ENCODE measurements at places on chromosomes 3 and 15.

- no peak for DNase-seq
These were observed 159.5 kb downstream of the C3orf70 start for GRCh38 chr3:184993394-184993793.

GRCh38 chr15:75065851-75066509 is 42.6 kb downstream of the PPCDC start:
- peak; percentile 53 for DNase-seq

DNA sequence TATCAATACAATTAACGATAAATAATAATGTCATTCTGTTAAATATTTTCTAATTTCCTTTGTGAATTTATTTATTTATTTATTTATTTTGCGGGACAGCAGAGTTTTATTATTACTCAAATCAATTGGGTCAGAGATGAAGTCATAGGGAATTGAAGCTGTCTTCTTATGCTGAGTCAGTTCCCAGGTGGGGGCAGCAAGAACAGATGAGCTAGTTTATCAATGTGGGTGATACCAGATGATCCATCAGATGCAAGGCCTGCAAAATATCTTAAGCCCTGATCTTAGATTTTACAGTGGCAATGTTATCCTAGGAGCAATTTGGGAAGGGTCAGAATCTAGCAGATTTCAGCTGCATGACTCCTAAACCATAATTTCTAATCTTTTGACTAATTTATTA is 1050.3 kb downstream of the OTOL1 start:
- DNase-seq = no peak

DNA sequence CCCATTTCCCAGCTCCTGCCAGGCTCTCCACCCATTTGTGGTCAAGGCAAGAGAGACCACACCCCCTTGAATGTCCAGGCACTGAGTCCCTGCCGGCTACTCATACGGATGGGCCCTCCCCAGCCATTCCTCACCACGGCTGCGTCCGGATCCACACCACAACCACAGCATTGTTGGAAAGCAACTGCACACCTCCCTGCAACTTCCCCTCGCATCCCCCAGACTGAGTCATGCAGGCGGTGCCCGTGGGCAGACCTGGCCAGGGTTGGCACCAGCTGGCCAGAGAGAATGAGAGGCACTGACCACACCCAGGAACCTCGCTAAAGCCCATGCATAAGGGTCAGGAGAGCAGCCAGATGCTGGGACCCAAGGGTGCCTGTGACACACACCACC is 30.5 kb downstream of the LOXL1 start:
- peak; percentile 87 for DNase-seq

GRCh38 chr3:134295930-134296329 is 45.3 kb upstream of the RYK start:
- DNase-seq = no peak

GRCh38 chr15:84697236-84697990 is 18.5 kb downstream of the SEC11A start:
- no peak for DNase-seq

GRCh38 chr3:126419886-126420786 is 25.4 kb downstream of the CFAP100 start:
- DNase-seq = peak; percentile 2

- DNase-seq = peak; percentile 40
These were observed 93.6 kb downstream of the BOC start for GRCh38 chr3:113304856-113305540.

GRCh38 chr3:46892285-46893145 is 15.0 kb downstream of the PTH1R start:
- DNase-seq = peak; percentile 22

DNA sequence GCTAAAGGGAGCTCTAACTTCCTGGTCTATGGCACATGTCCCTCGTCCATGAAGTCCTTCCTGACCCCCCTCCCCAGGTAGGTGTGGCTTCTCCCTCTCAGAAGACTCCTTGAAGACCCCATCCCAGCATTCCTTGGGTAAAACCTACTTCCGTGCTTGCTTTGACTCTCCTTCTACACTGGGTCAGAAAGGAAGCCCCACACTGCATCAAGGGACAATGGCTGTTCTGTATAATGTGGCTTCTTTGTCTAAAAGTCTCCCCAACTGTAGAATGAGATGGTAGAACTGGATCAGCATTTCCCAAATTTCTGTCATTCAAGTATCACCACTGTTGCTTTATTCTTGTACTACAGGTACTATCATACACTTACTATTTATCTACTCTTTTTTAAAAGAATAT is 3.9 kb upstream of the DNAJA4 start:
- DNase-seq = no peak

GRCh38 chr3:9864200-9864927 is 15.7 kb downstream of the CIDEC start:
- DNase-seq = peak; percentile 86

DNA sequence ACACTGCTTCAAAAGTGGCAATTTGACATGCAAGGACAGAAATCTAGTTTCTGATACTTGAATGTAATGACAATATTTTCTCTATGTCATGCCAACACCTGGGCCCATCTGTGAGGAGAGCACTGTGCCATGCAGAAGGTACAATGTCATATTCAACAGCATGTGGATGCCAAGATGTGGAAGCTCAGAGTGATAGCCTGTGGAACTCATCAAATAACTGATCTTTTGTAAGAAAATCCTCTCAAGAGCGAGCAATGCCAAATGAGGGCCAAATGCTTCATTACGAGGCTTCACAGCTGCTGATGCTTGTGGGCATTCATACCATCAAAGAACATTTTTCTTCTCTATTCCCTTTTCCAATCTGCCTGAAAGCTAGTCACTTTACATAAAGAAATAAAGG is 95.1 kb downstream of the ROBO1 start:
- no peak for DNase-seq

- DNase-seq = peak; percentile 47
These were observed 171.1 kb downstream of the RORA start for GRCh38 chr15:61057830-61058529.

- DNase-seq = no peak
These were observed 10.7 kb downstream of the RPLP1 start for GRCh38 chr15:69463182-69463756.

DNA sequence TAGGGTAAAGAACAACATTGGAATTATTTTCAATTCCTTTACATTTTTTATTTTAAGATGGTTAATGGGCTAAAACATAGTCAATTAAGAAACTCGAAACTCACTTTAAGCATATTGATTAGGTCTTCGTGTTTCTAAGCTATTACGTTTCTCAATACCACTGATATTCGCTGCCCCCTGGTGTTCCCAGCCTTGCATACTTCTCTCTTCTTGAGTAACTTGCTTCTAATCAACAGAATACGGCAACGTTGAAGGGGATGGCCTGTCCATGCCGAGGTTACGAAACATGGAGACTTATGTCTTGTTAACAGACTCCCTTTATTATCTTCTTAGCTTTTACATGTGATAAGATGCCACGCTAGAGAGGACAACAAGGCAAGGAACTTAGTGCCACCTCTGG is 43.6 kb downstream of the ROBO1 start:
- DNase-seq = no peak

- no peak for DNase-seq
These were observed 8.2 kb upstream of the APEH start for GRCh38 chr3:49665822-49666519.

DNA sequence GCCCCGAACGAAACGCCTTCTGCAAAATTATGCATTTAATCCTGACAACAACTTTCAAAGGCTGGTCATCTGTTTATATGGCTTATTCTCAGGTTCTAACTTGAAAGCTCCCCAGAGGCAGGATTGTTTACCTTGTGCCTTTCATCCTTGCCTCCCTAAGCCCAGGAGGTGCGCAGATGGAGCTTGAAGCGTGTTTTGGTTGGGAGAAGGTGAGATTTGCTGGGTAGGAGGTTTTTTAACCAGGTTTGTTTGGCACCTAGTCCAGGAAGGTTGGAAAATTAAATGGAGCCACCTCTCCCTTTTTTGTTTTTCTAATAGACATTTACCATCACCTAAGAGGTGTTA is 675 bp downstream of the TSEN2 start:
- DNase-seq = no peak

GRCh38 chr3:161156936-161157335 is 51.8 kb upstream of the B3GALNT1 start:
- DNase-seq = no peak

DNA sequence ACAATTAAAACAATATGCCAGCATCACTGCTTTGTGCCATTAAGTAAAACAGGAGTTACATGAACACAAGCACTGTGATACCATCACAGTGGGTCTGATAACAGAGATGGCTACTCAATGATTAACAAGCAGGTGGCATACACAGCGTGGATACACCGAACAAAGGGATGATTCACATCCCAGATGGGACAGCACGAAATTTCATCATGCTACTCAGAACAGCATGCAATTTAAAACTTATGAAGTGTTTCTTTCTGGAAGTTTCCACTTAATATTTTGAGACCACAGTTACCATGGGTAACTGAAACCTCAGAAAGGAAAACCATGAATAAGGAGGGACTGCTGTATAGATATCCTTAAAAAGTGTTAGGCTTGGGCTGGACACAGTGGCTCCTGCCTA is 44.5 kb downstream of the SLC24A1 start:
- DNase-seq = peak; percentile 26

DNA sequence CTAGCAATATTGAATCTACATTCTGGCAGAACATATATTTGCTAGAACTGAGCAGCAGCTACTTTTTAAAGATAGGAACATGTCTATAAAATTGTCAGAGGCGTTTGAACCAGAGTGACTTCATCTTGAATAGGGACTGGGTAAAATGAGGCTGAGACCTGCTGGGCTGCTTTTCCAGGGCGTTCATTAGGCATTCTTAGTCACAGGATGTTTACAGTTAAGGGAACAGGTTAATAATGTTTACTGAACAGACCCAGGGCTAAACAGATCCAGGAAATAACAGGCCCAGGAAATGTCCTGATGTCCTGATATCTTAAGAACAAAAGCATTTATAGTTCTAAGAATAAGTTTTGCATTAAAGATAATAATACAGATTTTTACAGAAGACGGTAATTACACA is 34.5 kb upstream of the B3GALNT1 start:
- DNase-seq = no peak

- DNase-seq = no peak
These were observed 157.6 kb downstream of the NSUN3 start for GRCh38 chr3:94220426-94220825.

DNA sequence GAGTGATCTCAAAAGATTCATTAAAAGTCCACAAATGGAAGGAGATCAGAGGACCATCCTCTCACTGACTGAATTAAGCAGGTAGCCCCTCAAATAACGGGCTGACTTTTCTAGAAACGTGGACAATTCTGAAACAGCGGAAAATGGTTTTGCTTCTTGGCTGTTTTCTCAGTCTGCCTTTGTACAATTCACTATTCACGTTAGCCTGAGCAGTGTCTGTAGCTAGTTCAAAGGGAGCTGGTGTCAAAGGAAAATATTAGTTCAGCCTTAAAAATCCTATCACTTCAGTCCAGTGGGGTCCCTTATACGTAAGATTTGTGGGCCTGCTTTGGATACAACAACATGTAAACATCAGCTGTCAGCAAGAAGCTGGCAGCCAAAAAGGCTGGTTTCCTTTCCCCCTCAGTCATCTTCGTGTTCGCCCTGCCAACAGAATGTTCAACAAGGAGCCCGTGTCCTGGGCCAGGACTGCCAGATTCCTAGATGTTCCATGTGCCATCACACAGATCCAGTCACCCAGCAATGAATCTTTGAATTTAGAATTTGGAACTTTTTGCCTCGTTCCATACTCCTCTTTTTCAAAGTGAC is 19.3 kb downstream of the LMCD1 start:
- no peak for DNase-seq
